CD4-positive, CD25-positive, alpha-beta regulatory T cell (primary cell): ENCODE measurements at places on chromosomes 6 and 20.

DNA sequence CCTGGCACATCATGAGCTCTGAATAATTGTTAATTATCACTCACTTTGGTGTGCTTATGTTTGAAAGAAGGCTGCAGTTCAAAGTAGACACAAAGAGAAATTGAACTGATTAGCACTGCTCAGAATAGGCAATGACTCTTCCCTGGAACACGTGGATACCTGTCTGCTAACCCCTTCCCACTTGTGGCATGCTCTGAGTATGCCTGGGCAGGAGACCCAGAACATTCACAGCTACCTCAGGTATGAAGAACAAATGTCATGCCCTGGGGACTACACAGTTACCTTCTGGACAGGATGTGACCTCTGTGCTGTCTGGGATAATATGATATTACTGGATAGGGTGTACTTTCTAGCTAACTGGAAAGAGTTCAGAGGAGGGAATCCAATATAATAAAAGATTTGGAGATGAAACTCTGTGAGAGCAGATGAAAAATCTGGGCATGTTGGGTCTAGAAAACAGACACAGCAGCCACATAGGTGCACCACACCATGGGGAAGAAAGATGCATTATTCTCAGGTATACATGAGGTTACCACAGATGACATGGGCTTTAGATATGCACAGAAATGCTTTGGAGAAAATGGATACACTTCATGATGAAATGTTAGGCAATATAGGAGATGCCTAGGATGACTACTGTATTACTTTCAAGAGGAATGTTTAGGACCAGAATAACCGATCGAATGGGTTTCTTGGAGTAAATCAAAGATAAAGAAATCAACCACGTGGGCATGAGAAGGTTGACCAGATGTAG, 324.2 kb upstream of the PREP start:
- no peak for DNase-seq

DNA sequence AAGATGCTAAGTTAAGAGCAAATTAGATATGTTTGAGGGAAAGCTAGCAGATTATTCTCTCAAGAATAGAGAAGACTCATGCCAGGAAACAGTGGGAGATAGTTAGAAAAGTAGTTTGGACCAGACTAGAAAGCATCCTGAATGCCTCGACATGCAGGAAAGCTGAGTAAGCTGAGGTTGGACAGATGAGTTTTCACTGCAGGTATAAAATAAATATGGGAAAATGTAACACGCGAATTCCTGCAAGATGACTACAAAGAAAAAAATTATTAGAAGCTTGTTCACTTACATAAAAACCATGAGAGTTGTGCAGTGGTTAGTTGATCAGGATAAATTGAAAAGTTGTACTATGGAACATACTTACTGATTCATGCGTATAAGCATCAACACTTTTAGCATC, 484.2 kb upstream of the MANEA start:
- no peak for DNase-seq

GRCh38 chr6:47479140-47479508, 1.5 kb downstream of the CD2AP start:
- peak; percentile 16 for DNase-seq

DNA sequence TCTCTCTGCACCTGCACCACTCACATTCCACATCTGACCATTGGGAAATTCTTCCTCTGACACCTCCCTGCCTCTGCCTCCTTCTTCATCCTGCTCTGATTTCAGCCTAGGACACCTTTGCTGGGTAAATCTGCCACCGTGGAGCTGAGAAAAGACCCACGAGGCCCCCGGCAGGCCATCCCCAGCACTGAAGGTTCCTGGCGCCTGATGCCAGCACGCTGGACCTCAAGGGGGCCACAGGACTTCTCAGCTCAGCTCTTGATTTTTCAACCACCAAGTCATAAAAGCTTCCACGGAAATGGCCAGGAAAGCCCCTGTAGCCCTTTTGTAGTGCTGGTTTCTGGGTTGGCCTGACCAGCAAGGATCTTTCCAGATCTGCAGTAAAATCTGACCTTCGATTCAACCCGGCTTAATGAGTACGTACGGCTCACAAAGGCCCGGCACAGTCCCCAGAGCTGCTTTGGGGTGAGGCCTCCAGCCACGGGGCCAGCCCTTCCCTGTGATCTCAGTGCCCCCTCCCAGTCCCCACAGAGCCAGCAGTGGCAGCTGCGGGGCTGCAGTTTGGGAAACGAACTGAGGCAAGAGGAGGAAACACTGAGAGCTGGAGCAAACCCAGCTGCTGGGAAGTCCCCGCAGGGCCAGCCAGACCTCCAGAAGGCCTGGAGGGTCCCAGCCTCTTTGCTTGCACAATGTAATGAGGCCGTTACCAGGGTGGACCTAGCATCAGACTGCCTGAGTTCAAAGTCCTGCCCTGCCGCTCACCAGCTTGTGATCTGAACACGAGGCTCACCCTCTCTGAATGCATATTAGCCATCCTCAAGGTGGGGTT, 157.5 kb downstream of the BMP7 start:
- DNase-seq = no peak

GRCh38 chr6:62672989-62673388, 387.0 kb upstream of the KHDRBS2 start:
- DNase-seq = no peak

- no peak for DNase-seq
Observed at GRCh38 chr6:155778336-155778735, 322.7 kb upstream of the NOX3 start.

DNA sequence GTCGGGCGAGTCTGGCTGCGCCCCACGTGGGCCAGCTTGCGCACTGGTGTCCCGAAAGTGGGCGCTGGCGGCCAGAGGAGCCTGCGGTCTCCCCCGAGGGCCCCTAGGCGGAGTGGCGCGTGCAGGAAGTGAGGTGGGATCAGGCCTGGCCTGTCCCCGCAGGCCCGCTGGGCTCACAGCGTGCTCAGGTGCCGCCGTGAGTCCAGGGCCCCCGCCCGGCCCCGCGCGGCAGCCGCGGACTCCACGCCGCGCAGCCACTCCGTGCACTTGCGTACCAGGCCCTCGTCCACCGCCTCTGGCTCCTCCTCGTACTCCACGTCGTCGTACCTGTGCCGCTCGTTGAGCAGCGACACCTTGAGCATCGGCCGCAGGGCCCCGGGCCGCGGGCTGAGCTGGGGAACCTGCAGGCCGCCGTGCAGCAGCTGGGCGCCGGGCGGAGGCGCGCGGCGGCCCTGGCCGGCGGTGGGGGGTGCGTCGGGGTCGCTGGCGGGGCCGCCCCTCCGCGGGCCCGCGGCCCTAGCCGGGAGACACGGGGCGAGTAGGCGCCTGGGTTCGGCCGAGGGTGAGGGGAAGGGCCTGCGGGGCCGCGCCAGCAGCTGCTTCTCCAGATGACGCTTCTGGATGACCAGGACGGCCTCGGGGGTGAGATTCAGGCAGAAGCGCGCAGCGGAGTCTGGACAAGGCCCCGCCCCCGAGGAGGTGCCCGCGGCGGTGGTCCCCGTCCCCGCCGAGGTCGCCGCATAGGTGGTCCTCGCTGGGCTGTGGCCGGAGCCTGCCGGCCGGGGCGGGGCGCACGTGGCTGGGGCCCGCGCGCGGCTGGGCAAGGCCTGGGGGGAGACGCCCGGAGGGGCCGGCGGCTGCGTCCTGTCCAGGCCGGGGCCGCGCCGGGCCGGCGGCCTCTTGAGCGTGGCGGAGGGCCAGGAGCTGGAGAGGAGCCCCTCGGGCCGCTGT, 835 bp downstream of the PRR18 start:
- DNase-seq = no peak

DNA sequence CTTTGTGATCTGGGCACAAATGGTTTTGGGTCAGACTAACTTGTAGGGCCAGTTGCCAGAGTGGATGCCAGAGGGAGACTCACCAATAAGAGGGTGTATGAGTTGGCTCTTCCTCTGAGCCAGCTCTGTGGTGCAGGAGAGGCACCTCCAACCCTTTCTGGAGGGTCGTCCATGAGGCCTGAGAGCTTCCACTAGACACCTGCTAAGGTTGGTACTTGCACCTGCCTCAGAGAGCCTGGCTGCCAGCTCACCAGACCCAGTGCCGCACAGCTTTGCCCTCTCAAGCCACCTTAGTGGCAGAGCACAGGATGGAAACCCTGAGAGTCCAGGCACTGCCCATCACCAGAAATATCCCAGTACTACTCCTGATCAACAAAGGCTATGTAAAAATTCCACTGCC, 504.3 kb downstream of the EYS start:
- no peak for DNase-seq

GRCh38 chr6:31732029-31732428, 2.9 kb upstream of the DDAH2 start:
- DNase-seq = no peak
